ENCODE measurements at places on chromosomes 3 and 15.

- no peak for DNase-seq
Observed at GRCh38 chr3:62261121-62261520, 112.2 kb downstream of the FEZF2 start.

DNA sequence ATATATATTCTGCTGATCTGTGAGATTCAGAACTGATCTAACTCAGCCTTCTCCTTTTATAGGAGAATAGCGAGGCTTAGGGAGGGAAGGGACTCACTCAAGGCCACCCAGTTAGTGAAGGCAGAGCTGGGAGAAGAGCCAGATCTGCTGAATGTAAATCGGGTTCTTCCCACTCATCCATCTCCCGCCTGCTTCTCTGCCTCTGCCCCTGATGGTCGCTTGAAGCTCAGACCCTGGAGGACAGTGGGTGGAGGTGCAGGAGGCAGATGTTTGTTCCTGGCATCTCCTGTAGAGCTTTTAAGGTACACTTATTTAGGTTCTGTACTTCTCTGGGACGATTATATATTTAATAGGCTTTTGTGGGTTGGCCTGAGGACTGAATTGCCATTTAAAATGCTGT lies 4.3 kb downstream of the PDIA5 start:
- DNase-seq: no peak

DNA sequence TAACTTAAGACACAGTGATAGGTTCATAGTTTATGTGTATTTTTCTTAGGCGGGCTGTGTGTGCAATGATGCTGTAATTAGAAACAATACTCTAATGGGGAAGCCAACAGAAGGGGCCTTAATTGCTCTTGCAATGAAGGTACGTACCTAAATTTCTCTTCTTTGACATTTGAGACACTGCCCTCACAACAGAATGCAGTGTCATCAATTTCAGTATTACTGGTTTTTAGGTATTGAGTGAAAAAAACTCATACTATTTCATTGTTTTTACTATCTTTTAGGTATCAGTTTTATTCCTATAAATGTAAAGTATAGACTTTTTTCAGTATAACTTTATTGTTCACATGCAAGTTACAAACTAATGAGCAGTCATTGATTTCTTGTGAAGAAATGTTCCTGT lies 59.3 kb downstream of the ASTE1 start:
- DNase-seq: no peak

GRCh38 chr15:25394898-25395297 lies 43.9 kb downstream of the UBE3A start:
- no peak for DNase-seq

DNA sequence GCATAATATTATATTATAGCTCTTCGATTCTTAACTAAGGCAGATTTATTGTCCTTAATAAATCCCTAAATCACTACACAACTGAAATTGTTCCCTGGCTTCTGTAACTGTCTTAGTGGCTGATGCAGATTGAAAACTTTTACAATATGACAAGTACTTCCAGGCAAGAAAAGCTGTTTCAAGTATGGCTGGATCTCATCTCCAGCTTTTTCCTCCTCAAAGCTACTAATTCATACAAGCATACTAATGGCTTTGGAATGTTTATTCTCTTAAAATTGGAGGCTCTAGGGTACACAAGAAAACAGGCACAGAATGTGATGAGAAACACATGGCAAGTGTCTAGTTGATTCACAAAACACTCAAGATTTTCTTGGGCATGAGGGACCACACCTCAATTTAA lies 351.5 kb upstream of the ICE2 start:
- DNase-seq: no peak

GRCh38 chr3:10522646-10523303 lies 17.4 kb upstream of the ATP2B2 start:
- no peak for DNase-seq

- no peak for DNase-seq
Observed at GRCh38 chr3:80929576-80929975, 831.9 kb downstream of the GBE1 start.

DNA sequence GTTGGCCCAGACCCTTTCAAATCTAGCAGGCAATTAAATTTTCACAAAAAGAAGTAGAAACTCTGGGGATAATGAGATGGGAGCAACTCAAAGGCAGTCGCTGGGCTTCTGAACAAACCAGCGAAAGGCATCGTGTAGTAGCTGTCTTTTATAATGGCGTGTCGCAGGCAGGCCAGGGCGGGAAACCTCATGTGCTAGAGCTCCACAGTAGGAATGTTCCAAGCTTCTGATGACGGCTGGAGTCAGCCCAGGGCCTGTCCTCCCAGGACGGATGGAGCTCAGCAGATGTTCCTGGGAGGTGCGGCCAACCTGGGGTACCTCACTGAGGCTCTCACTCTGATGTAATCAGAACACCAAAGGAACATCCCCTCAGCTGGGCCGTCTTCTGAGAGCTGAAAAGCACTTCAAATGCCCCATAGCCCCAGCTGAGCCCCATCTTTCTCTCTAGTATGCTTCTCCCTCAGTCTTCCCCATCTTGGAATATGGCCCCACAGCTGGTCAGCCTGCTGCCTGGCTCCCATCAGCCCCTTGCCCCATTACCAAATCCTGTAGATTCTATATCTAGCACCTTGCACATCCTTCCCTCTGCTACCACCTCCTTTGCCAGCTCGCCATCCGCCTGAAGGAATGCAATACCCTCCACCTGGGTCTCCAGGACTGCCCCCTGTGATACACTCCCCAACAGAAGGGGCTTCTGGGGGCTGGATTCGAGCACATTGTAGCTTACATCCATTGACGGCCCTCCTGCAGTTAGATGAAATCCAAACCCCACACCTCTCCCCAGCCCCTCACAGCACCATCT lies 54.9 kb upstream of the ATP2B2 start:
- DNase-seq: no peak

GRCh38 chr3:109707617-109708016 lies 370.3 kb upstream of the DPPA4 start:
- no peak for DNase-seq

- no peak for DNase-seq
Observed at GRCh38 chr3:109818081-109818480, 480.7 kb upstream of the DPPA4 start.

DNA sequence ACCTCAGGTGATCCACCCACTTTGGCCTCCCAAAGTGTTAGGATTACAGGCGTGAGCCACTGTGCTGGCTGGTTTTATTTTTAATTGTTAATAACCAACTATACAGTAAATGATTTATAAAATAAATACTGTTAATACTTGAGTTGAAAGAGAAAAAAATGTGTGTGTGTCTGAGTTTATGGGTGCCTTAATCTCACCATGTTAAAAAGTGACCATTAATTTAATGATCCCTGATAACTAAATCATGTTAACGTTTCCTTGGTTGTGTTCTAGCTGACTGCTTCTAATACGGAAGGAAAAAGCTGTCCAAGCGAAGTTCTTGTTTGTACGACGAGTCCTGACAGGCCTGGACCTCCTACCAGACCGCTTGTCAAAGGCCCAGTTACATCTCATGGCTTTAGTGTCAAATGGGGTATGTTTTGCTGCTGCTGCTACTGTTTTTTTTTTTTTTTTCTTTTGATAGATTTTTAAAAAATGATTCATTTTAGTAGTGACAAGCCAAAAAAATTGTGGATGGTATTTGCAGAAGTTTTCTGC lies 113.5 kb downstream of the GHSR start:
- no peak for DNase-seq

GRCh38 chr3:122523317-122523716 lies 8.6 kb upstream of the KPNA1 start:
- no peak for DNase-seq

DNA sequence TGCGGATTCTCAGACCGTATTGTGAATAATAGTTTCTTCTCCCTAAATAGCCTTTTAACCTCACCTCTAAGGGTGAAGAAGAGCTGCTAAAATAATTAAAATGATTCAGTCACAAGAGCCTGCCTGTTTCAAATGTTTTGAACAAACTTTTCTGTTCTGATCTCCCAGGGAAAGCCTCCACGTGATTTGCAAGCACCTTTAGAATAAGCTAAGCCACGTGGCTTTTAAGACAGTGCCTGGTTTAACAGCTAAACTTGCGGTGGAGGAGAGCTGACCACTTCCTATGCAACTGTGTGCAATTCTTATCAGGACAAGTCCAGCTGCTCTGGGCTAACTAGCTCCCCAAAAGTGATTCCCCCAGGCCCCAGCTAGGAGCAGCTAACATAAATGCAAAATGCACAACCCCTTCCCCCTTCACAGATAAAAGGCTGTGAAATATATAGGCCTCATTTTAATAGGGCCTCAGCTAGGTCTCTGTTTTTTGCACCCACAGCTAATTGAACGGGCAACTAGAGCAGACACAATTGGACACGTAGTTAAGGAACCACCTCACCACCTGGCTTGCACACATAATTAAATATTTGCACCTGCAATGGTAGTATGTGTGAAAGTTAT lies 401.2 kb upstream of the NR2F2 start:
- no peak for DNase-seq

GRCh38 chr3:62011666-62012065 lies 361.7 kb downstream of the FEZF2 start:
- no peak for DNase-seq

DNA sequence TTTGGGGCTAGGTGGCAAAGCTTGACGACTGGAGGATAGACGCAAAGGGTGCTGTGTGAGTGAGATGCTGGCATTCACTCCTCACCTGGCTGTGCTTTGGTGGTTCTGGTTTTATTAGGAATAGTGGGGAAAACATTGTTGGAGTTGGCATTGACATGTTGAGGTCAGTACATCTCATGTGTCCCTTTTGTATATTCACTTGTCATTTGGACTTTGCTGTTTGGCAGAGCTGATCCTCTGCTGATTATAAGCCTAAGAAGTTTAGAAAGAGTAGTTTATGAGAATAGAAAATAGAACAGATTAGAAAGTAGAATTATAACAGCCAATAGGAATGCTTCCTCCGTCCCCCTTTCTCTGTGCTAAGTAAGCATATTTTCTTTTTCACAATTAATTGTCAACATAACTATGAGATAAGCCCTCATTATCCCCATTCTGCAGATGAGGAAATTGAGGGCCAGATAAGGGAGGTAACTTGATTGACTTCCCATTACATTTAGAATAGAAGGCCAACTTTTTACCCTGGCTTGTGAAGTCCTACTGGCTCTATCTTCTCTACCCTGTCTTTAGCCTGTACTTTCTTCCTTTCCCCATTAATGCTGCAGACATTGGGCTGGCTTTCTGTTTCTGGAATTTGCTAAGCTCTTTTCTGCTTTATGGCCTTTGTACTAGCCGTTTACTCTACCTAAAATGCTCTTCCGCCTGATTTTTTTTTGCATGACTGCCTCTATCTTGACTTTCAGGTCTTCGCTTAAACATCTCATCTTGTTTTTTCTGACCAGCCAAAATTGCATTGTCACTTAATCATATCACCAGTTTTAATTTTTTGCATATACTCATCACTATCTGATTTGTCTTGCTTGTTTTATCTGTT lies 12.8 kb downstream of the ITPR1 start:
- DNase-seq: no peak

- DNase-seq: no peak
Observed at GRCh38 chr3:113038328-113038727, 47.5 kb downstream of the GTPBP8 start.

DNA sequence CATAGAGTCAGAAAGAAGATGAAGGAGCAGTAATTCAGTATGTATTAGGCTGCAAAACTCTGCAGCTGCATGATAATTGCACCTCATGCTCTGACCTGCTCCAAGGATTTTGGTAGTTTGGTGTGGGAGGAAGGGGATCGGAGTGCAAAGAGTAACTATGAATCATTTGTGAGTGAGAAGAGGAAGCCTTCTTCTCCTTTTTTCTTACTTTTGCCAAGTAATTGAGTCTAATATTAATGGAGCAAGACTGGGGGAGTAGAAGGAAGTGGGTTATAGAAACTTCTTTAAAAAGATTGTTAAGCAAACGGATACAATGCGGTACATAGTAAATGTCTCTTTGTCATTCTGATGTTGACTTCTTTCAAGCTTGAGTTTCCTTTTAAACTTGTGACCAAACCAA lies 276.5 kb downstream of the EDEM1 start:
- DNase-seq: no peak

DNA sequence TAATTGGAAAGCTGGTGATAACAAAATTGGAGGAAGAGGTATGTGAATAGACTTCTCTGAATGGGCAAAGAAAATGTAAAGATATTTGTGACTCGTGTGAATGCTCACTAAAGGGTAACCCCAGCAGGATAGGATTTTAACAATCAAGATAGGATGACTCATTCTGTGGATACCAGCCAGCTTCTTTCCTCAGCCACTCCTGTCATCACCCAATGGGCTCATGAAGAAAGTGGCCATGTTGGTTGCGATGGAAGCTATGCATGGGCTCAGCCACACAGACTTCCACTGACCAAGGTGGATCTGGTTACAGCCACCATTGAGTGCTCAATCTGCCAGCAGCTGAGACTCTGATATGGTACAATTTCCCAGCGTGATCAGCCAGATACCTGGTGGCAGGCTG lies 40.9 kb downstream of the STRIT1 start:
- no peak for DNase-seq

DNA sequence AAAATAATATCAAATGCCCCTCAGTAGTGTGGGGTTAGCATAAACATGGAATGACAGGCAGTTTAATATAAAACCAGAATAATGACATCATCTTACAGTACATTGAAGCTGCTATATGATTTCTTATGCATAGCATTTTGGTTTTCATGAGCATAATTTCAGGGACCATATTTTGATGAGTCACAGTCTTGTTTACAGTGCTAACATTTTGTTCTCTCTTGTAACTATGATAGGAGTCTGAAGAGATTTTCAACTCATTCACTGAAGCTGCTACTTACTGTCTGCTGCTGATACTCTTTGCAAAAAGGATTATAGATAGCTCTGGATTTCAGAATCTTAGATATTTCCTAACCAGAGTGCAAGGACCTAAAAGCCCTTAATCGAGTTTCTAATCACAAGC lies 92.6 kb upstream of the CCDC54 start:
- DNase-seq: no peak

- DNase-seq: no peak
Observed at GRCh38 chr15:73321496-73322450, 47.0 kb downstream of the HCN4 start.

- DNase-seq: no peak
Observed at GRCh38 chr3:30813734-30814133, 80.7 kb downstream of the GADL1 start.

DNA sequence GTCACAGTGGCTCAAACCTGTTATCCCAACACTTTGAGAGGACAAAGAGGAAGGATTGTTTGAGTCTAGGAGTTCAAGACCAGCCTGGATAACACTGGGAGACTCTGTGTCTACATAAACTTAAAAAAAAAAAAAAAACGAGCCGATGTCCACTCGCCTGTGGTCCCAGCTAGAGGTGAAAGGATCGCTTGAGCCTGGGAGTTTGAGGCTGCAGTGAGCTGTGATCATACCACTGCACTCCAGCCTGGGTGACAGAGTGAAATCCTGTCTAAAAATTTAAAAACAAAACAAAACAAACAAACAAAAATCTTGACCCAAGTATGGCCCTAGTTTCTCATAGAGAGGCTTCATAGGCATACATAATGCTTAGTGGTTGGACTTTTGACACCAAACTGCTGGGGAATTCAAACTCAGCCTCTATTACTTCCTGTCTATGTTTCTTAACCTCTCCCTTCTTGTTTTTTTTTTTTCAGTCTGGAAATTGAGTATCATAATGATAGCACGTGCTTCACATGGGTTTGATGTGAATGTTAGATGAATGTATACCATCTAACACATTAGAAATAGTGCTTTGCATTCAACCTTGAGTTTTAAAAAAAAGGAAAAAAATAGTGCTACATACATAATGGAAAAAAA lies 46.4 kb upstream of the CAPN7 start:
- no peak for DNase-seq

Data from activated naive CD8-positive, alpha-beta T cell treated with anti-CD3 and anti-CD28 coated beads, Interleukin-2, amount 50 U/mL, for 24 hours (primary cell).